Myocyte (in vitro differentiated cells): ENCODE measurements at places on chromosomes 12 and 14. TPM values are rescaled to one million over a fixed set of nuclear protein-coding genes. Genes with fewer than 3 reads are reported as not detected.

CEBPE gene
- total RNA-seq: not detected in 2 replicates

PTCSC3 gene
- total RNA-seq: not detected in 2 replicates

- DNase-seq: peak; percentile 78
Observed at GRCh38 chr12:40107098-40107802, 1.4 kb upstream of the SLC2A13 start.

PTGDR gene
- total RNA-seq: 0.16 TPM in 1 of 2 replicates, not detected in the other
